ENCODE measurements at places on chromosomes 13 and 19.

GRCh38 chr13:27704681-27705080 lies 83.0 kb downstream of the POLR1D start:
- no peak for DNase-seq

GRCh38 chr13:82878536-82878935 lies 1003.7 kb downstream of the SLITRK1 start:
- DNase-seq, result no peak

- DNase-seq, result no peak
Observed at GRCh38 chr19:11069561-11069960, 19.7 kb upstream of the LDLR start.

DNA sequence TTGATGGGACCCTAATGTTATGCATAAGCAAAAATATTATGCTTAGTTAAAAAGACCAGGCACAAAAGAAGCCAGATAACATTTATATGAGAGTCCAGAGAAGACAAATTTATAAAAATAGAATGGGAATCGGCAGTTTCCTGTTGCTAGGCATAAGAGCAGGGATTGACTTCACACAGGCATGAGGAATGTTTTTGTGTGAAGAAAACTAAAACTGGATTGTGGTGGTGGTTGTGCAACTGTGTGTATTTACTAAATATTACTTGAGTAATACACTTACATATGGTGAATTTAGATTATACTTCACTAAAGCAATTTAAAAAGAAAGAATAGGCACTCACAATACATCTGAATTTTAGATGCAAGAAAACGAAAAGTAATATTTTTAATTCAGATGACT lies 108.3 kb downstream of the SLITRK1 start:
- no peak for DNase-seq

GRCh38 chr13:72751220-72751619 lies 23.5 kb downstream of the BORA start:
- no peak for DNase-seq

DNA sequence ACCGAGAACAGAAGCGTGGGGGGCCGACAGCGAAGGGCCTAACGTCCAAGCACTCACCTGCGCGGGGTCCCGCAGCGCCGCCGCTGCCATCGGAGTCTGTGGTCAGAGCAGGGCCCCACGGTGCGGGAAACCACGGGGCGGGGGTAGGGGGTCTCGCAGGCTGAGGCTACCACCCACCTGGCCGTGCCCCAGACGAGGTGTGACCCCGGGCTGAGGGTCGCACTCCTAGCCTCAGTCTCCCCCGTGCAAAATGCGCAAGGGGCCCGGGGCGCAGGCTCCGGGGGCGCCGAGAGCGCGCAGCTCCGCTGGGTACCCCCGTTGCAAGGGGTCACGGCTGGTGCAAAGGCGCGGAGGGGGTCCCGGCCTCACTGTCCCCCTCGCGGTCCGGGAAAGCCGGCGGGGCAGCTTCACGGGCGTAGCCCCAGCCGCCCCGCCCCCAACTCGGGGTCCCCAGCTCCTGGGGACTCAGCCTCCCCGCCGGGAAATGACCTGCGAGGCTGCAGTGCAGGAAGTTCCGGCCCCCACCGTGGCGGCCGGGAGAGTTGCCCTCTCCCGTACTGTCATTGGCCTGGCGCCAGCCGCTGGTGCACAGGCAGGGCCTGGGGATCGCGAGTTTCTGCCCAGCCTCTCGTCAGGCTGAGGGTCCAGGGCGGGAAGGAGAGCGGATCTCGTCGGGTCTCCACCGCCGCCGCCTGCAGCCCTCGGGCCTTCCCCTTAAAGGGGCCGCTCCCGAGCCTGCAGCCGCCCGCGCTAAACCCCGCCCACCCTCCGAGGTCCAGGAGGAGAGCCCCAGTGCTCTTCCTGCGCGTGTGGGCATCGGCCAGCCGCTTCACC lies at the start of gene ZNF792:
Gene ZNF792 (minus strand): TSS at position 657 of the 834 bp plus-strand sequence. CDS start 567 bp downstream, at position 90.
- DNase-seq, result no peak

DNA sequence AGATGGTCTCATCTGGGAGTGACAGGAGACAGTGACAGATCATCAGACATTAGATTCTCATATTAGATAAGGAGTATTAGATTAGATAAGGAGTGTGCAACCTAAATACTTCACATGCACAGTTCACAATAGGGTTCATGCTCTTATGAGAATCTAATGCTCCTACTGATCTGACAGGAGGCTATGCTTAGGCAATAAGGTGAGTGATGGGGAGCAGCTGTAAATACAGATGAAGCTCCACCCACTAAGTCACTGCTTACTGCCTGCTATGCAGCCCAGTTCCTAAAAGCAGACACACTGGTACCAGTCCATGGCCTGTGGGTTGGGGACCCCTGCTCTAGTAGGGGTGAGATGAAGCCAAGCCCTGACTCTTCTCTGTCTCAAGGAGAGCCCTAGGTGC lies 10.0 kb upstream of the IGFL3 start:
- DNase-seq, result no peak

- no peak for DNase-seq
Observed at GRCh38 chr13:66430269-66430668, 799.9 kb downstream of the PCDH9 start.

GRCh38 chr13:110774051-110774450 lies 60.6 kb downstream of the ING1 start:
- no peak for DNase-seq

DNA sequence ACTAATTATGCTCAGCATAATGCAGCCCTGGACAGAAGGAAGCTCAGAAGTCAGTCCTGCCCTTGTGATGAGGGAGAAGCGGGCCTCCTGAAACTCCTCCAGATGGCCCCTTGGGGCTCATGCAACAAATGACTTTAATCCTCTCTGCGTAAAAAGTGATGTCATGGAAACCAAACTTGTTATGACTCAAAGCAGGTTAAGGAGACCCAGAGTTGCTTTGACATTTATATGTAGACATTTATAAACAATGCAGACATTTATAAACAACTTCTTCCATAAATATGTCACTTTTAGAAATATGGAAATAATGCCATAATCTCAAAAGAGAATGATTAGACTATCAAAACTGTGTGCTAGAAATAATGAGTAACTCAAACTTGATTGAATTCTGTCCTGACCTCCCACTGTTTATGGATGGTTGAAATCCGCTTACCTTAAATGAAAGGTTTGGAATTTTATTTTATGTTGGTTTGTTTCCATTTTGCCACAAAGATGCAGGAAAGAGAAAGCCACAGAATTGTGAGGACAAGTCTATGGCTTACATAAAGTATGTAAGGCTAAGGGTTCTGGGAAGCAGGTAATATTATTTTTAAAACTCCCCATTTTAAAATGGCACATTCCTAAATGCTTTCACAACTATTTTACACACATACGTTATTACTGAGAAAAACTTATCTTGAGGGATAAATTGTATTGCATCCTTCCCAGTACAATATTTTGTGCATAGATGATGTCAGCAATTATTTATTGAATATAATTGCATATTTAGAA lies 73.7 kb downstream of the CYSLTR2 start:
- no peak for DNase-seq

DNA sequence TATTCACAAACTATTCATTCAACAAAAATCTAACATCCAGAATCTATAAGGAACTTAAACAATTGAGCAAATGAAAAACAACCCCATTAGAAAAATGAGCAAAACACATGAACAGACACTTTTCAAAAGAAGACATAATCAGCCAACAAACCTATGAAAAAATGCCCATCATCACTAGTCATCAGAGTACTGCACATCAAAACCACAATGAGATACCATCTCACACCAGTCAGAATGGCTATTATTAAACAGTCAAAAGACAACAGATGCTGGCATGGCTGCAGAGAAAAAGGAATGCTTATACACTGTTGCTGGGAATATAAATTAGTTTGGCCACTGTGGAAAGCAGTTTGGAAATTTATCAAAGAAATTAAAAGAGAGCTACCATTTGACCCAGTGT lies 487.6 kb downstream of the GPC6 start:
- DNase-seq, result no peak

DNA sequence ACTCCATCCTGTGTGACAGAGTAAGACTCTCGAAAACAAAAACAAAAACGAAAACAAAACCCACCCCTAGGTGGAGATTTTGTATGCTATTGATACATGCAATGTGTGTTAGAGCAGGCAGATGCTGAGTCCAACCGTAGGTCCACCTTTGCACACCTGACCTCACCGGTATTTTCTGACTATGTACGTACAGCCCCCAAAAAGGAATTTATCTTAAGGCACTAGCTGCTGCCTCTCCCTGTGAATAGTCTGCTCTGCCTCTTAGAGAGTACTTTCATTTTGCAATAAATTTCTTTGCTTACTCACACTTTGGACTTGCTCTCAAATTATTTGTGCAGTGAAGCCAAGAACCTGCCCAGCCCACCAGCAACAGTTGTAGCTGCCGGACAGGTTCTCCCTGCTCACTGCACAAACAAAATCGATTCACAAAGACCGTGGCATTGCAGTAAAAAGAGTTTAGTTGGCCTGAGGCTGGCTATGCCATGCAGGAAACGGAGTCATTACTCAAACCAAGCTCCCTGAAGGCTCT lies 8.2 kb upstream of the ZNF77 start:
- DNase-seq, result no peak

DNA sequence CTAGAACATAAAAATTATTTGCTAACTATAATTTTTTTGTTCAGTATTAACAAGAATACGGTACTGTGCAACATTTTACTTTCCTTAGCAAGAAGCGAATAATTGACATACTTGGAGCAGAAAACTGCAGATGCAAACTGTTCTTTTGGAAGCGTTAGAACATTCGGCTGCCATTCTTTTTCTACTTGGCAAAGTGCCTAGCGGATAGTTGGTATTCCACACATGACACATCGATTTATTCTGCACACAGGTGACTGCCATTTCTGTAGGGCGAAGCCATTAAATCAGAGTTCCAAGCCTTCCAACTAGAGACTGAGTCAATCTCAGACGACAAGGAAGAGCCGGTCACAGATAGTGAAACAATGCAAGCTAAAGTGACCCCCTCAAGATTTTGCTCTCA lies 117.4 kb downstream of the TRPC4 start:
- no peak for DNase-seq

- no peak for DNase-seq
Observed at GRCh38 chr19:14111486-14111885, 6.1 kb downstream of the PRKACA start.

GRCh38 chr19:4613254-4613751 lies 26.0 kb upstream of the TNFAIP8L1 start:
- DNase-seq, result no peak

- DNase-seq, result no peak
Observed at GRCh38 chr13:82070416-82070815, 1729.5 kb upstream of the SPRY2 start.

GRCh38 chr13:112133499-112134390 lies 66.8 kb downstream of the SOX1 start:
- DNase-seq, result no peak

GRCh38 chr13:67854990-67855389 lies 624.9 kb upstream of the PCDH9 start:
- DNase-seq, result no peak

- DNase-seq, result no peak
Observed at GRCh38 chr13:26449063-26449848, 108.2 kb upstream of the WASF3 start.

GRCh38 chr13:109983447-109983846 lies 197.1 kb upstream of the IRS2 start:
- no peak for DNase-seq

DNA sequence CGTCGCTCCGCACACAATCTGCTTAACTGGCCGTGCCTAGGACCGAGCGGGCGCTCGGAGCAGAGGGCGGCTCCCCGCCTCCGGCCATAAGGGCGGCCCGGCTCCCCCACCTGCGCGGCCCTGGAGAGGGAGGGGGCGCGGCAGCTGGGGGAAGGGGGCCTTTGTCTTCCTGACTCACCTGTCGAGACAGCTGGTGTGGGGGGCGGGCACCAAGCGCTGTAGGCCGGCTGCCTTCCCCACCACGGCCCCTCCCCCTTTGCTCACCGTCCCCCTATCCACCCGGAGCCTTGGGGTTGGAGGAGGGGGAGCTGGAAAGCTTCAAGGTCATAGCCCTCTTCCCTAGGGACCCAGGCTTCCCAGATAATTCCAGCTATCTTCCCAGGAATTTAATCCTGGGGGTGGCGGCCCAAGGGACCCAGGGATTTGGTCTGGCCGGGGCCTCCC lies 1.2 kb downstream of the VASP start:
- no peak for DNase-seq
